ENCODE measurements at places on chromosomes 6 and 20.

- DNase-seq = no peak
Measured at GRCh38 chr6:36323062-36323461, 13.6 kb downstream of the BNIP5 start.

GRCh38 chr6:52661551-52661950 lies 9.4 kb upstream of the TMEM14A start:
- DNase-seq = no peak

GRCh38 chr6:112636650-112637262 lies 289.6 kb downstream of the RFPL4B start:
- DNase-seq = no peak

- DNase-seq = no peak
Measured at GRCh38 chr20:4190792-4191519, 175.6 kb upstream of the RNF24 start.

- no peak for DNase-seq
Measured at GRCh38 chr20:43710370-43711044, 16.3 kb downstream of the GTSF1L start.

Data from SHP77 treated with DMSO at 0.1 percent for 48 hours (cell line).